Bronchial epithelial cell (primary cell): ENCODE measurements at places on chromosomes 7 and 10. TPM values are rescaled to one million over a fixed set of nuclear protein-coding genes. Genes with fewer than 3 reads are reported as not detected.

Gene HMX3
- total RNA-seq: 0.13 TPM in 1 of 2 replicates, not detected in the other

Gene BUD23
- total RNA-seq: 97.9 and 104 TPM in 2 replicates

Gene HMX2
- not detected in 2 replicates for total RNA-seq

Gene CUEDC2
- 29.7 and 31.5 TPM in 2 replicates for total RNA-seq

Gene RAPGEF5
- total RNA-seq: 5.8 and 6.3 TPM in 2 replicates

Gene FRAT2
- total RNA-seq: 8.2 and 11.3 TPM in 2 replicates

Gene PON2
- total RNA-seq: 40.8 and 52.4 TPM in 2 replicates

Gene MYOF
- 108 and 133 TPM in 2 replicates for total RNA-seq

Gene EPHA1
- 19.0 and 51.5 TPM in 2 replicates for total RNA-seq

- no peak for DNase-seq
These were observed 2.4 kb downstream of the PAPSS2 start for GRCh38 chr10:87661861-87662785.

DNA sequence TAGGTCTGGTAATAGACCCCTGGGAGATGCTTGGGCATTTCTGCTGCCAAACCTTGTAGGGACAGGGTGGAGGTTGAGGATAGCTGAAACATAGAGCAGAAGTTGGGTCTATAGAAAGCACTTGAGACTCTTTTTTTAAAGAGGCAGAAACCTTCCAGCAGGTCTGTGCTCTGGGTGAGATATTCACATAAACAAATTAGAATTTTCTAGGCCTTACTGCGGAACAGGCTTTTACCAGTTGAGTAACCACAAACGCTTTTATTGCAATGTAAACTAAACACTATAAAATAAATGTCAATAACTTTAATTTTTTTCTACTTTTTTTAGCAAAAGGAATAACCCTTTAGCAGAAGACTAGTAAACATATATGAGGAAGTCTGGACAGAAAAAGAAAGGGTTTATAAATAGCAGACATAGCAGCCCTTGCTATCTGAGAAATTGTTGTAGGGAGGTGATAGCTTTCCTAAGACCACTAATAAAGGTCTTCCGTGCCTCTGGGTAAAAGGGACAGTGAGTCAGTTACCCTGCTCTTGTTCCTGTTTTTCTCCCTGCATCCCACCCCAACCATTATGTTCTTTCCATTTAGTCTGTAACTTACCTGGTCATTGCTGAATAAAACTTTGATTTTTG lies 38.7 kb downstream of the CACNB2 start:
- DNase-seq: no peak

DNA sequence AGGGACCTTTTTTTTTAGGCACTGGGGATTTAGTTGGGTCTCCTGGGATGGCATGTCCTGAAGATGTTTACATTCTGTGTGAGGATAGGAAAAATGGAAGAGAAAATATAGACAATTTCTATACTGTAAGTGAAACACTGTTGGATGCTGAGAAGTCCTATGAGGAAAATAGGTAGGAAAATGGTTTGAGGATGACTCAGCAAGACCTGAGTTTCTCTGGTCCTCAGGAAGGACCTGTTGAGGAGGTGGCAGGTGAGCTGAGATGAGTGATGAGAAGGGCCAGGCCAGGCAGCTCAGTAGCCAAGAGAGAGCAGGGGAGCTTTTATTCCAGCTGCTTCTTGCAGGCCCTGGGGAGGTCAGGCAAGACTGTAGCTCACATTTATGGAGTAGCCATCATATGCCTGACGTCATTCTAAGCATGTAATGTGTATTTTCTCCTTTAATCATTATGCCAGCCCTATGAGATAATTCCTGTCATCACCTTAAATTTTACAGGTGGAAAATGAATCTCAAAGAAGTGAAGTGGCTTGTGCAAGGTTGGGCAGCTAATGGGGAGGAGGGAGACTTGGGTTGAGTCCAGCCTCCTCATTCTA lies 19.1 kb upstream of the LRRC18 start:
- DNase-seq: no peak

DNA sequence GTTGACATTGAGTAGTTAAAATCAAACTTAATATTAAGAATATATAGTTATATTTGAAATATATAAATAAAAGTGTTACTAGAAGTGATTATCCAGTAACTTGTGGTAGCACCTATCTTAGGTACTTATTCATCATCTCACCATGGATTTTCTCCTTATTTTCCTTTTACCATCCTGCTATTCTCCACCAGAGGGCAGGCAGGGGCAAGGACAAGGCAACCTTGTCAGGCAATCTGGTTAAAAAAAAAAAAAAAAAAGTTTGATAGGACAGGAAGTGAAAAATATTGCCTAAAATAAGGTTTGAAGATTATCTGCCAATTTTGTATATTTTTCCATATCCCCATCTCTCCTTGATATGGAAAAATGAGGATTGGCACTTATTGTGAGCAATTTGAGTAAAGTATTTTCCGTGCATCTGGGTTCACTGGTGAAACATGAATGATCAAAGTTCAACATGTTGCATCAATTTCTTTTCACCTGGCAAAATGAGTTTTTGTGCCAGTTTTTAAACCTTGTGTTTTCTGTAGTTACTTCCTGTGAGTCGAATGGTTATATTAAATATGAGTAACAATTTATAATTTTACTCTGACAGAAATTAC lies 256.7 kb downstream of the AGMO start:
- peak; percentile 51 for DNase-seq

- DNase-seq: peak; percentile 60
These were observed 610.4 kb downstream of the IPMK start for GRCh38 chr10:57657164-57657765.

DNA sequence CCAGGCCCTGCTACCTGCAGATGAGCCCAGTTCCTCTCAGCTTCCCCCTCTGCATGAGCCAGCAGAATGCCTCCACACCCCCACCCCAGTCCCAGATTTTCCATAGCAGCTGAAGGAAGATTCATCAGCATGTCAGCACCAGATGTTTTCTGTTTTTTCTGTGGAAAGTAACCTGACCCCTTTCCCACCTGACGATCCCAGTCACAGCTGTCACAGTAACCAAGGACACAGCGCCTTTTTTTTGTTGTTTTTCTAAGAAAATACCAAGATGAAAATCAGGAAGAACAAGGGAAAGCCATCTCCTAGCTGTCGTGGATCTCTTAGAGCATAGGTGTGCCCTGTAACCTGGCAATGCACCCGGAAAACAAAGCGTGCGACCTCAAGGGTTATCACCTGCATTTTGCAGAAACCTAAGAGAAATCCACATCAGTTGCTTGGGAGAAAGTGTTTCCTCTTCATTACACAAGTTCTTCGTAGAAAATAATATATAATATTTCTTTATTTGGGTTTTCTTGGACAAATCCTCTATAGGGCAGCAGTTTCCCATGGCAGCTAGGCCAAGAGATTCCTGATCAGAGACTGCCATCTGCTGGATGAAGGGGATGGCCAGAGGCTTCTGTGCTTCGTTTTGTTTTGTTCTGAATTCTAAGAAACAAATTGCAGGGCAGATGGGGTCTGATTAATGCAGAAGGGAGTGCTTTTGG lies 401.9 kb downstream of the TNS3 start:
- peak; percentile 36 for DNase-seq

DNA sequence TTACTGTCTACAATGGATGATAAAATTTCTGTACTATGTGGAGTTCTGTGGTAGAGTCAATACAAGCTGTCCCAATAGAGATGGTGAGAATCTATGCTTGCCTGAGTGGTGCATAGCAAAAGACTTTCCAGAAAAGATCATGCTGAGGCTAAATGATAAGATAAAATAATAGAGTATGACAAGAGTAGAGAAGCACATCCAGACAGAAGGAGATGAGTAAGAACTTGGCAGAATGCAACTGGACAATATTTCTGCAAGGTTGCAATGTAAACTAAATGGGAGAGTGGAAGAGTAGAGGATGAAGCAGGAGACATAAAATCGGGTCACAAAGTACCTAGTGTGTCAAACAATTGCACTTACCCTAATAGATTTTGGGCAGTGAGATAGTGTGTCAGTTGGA lies 347.6 kb downstream of the MDFIC start:
- DNase-seq: no peak

GRCh38 chr7:86768967-86769760 lies 125.5 kb downstream of the GRM3 start:
- no peak for DNase-seq

GRCh38 chr10:11530806-11531205 lies 80.6 kb downstream of the USP6NL start:
- no peak for DNase-seq

DNA sequence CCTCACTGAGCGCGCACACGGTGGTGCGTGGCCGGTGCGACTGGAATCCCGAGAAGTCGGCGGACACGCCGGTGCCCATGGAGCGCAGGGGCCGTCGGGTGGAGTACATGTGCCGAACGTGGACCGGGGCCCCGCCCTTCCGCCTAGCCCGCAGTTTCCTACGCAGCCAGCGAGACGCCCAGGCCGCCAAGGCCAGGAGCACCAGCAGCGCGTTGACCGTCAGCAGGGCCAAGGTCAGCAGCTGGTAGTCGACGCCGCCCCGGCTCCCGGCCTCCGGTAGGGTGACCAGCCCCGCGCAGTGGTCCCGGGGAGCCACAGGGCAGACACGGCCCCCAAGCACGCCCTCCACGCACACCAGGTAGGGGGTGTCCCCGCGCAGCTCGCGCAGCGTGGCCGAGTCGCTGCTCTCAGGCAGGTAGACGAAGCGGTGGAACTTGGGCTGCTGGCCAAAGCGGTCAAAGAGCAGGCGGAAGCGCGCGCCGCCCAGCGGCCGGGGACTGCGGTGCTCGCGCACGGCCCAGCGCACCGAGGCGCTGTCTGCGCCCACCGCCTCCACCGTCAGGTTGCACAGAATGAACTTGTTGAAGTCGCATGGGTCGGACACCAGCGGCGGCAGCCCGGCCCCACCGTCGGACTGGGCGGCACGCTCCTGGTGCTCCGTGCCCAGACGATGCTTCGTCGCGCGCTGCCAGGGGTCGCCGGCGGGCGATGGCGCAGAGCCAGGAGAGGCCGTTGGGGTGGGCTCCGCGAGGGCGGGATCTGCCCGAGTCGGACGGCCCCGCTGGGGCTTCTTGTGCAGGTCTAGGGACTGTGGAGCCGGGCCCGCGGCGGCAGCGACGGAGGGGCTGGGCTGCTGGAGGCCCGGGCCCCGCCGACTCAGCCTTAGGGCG lies 2.2 kb downstream of the TRIL start:
- DNase-seq: peak; percentile 26

DNA sequence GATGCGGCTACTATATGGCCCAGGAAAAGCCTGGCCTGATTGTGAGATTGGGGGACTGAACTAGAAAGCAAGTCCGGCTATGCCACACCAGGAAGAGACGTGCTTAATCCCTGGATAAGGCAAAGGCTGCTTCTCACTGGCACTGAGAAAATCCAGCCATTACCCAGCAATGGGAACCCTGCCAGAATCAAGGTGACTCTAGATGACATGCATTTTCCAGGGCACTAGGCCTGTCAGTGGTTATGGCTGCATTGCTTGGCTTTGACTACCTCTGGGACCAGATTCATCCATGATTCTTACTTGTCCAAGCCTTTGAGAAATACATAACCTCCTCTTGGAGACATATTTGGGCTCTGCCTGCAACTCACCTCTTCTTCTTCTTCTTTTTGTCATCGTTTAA lies 317.2 kb downstream of the GRID1 start:
- no peak for DNase-seq

- peak; percentile 27 for DNase-seq
These were observed 320.6 kb downstream of the FRMD4A start for GRCh38 chr10:14010101-14010558.

GRCh38 chr10:5282137-5282536 lies 82.6 kb upstream of the UCN3 start:
- DNase-seq: peak; percentile 37

DNA sequence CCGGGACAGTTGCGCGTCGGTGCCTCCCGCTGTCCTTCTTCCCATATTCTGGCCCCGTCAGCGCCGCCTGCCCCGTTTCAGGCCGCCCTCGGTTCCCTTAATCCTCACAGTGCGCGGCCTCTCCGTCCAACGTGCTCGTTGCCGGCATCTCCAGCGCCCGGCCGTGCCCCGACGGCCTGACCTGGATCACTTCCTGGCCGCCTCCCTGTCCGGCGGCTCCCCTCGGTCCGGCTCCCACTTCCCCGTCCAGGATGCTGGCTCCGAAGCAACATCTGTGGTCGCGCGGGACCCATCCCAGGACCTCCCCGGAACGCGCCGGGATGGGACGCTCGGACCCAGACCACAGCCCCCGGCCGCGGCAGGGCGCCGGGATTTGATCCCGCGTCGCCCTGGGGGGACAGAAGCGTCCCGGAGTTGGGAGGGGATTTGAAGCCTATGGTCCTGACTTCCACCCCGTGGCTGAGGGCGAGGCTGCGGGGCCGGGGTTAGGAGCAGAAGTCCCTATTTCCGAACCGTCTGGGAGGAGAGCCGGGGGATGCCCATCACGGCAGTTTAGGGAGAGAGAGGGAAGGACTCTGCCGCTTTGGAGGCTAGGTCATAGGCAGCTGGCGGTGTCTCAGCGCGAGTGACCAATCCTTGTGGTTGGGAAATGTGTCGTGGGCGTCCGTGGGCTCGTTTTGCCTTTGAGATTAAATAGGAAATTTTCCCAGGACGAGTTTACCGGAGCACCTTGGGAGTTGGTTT lies 53.8 kb downstream of the KCTD7 start:
- peak; percentile 33 for DNase-seq

DNA sequence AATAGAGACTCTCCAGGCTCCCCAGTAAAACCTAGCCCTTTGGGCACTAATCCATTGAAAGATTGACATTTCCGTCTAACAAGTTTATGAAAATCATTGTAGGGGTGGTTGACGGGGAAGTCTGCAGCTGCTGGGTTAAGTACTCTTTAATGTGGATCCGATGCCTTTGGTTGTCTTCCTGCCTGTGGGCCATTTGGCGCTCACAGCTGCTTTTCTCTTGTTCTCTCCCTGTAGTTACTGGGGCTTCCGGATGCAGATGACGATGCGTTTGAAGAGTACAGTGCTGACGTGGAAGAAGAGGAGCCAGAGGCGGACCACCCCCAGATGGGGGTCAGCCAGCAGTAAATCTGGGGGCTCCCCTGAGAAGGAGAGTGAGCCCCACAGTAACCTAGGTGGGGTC lies 22.4 kb downstream of the MTURN start:
- DNase-seq: no peak

GRCh38 chr7:80129785-80130184 lies 4.8 kb upstream of the GNAI1 start:
- no peak for DNase-seq

DNA sequence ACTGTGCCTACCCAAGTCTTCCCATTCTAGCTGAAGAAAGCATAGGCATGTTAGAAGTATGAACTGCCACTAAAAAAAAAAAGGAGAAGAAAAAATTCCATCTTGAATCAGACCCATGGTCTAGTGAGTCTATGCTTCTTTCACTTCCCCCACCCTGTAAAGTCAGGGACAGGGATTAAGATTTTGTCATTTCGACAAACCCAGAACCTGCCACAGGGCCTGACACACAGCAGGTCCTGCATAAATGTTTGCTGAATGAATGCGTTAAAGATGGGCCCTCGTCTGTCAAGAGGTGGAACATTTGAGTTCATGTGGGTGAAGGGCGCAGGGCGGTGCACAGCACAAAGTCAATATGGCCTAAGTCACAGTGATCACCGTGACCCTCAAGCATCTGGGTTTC lies 4.9 kb downstream of the HIPK2 start:
- no peak for DNase-seq

GRCh38 chr7:102096012-102096332 lies 190.7 kb upstream of the SH2B2 start:
- no peak for DNase-seq
